AG09319 (cell line): ENCODE measurements at places on chromosomes 2 and 18.

GRCh38 chr2:214549946-214550345 lies 139.1 kb downstream of the VWC2L start:
- DNase-seq: no peak

DNA sequence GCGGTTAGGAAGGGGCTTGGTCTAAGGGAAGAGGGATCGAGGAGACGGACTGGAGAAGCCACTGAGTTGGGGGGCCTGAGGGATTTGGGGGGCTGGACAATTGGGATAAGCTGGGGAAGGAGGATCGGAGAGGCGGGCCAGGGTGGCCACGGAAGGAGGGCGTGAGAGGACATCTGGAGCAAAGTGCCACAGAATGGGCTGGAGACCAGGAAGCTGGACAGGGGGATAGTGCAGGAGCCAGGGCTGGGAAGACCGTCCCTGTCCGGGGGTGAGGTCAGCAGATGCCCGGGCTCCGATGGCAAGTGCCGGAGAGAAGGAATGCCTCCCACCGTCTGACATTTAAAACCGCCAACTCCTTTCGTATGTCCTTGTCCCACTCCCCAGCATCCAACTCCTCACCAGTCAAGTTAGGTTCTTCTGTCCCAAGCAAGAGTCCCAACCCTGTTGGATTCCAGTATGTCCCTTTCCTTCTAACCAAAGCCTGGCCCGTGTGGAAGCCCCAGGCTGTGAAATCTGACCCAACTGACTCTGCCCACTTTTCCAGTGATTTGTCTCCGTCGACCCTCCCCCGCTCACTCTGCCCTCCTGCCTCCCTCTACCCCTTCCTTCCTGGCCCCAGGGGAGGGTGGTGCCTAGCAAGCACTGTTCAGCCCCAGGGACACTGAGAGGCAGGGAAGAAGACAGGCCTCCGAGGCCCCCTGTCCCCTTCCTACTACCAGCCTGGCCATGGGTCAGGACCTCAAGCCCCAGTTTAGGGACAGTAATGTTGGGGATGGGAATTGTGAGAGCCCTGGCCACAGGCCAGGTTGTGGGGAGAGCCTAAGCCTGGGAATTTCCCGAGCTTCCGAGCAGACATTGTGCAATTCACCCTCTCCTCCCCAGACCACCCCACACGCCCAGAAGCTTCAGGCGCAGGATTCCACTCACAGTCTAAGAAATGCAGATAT lies 31.5 kb upstream of the TMBIM1 start:
- no peak for DNase-seq

DNA sequence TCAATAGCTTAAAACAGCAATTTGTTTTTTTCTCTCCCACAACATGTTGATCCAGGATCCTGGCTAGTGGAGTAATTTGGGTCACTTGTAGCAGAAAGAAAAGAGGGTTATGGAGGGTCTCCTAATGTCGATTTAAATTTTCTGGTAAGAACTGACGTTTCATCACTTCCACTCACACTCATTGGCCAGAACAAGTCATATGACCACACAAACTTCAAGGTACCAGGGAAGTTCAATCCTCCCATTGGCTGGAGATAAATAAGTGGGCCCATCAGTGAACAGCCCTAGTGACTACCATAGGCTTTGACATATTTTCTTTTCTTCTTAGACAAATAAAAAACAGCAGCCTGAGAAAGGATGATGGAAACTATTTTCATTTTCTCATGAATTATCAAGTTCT lies 8.3 kb upstream of the TMEM131 start:
- no peak for DNase-seq

DNA sequence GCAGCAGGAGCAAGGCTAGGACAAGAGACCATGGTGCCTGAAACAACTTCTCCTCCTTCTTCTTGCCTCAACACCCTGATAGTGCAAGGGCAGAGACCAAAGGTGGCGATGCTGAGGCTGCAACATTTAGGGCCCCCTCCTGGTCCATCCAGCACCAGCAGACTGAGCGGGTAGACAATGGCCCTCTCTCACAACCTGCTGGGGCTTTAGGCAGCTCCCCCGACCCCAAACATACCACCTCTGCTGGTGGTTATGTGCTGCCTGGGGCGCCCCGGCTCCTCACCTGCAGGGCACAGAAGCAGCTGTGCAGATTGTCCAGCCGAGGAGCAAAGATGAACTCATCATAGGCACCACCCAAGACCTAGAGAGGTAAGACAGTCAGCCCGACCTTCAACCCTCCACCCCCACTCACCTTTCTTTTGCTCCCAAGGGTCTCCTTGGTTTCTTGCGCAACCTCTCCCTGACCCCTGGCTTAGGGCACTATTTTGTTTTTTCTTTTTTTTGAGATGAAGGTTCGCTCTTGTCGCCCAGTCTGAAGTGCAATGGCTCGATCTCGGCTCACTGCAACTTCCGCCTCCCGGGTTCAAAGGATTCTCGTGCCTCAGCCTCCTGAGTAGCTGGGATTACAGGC lies 3.5 kb downstream of the DNPEP start:
- DNase-seq: no peak

DNA sequence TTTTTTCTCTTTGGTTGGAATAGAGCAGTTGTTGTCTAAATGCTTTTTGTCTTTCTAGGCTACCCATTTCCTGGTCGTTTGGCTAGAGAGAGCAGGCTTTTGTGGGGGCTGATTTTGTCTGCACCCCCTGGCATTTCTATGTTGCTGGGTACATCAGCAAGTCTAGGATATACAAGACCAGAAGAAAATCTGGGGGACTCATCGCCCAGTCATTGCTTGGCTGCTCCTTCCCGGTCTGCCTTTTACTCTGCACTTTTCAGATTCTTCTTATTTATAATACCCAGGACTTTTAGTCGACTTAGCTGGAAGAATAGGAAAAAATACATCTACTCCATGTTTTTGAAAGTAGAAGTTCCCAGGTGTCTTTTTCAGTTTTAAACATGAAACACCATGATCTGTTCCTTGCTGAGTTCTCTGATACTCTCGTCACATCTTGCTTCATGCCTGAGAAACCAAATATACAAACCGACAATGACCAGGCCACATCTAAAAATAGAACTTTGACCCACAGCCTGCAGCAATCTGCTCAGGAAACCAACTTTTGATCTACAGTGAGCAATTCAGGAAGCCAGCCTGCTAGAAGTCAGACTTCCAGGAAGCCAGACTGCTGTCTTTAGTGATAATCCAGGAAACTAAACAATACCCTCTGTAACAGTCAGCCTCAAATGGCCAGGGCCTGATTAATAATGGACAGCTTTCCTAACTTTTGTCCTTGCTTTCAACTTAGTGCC lies 163.8 kb upstream of the MEX3C start:
- DNase-seq: no peak

DNA sequence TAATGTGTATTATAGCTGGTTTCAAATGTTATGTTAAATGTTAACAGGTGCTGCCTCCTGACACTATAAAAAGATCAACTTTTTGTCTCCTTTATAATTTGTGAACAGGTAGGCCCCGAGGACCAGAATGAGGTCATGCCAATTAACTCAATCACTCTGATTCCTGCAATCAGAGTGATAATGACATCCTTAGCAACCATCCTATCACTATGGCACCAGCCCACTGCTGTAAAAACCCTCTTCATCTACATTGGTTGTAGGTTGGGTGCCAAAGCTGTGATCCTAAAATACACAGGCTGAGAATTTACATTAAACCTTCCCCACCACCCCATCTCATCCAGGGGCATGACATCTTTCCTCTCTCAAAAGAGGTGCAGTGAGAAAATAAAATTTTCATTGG lies 103.5 kb downstream of the CPO start:
- no peak for DNase-seq

GRCh38 chr2:47941936-47942335 lies 35.6 kb upstream of the FBXO11 start:
- no peak for DNase-seq

GRCh38 chr18:13070460-13070859 lies 79.3 kb downstream of the CEP192 start:
- no peak for DNase-seq

GRCh38 chr18:31042406-31043181 lies at the start of gene DSC3:
Gene DSC3, minus strand, starts transcription at chr18:31042742. Its CDS starts 82 bp downstream, at chr18:31042660.
- no peak for DNase-seq

- DNase-seq: no peak
These were observed 26.4 kb downstream of the WDFY1 start for GRCh38 chr2:223918671-223919134.

GRCh38 chr2:169732583-169733358 lies 861 bp upstream of the KLHL23 start:
- DNase-seq: no peak

DNA sequence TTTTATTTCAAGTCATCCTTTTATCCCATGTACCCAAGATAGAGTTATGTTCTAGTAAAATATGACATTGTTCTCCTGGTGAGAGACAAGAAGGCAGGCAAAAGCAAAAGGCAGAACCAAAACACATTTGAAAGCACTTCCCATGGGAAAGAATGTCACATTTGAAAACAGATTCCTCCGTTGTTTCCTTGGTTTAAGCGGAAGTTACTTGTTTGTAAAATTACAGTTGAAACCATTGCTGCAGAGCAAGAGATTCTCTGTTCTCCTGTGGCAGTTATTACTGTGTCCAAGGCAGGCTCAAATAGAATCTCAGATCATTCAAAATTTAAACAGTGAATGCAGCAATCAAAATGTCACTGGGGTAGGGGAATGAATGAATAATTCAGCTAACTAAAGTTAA lies 149.6 kb downstream of the MTCL1 start:
- DNase-seq: no peak

- DNase-seq: no peak
These were observed 1378.1 kb upstream of the NXPH2 start for GRCh38 chr2:140158259-140158658.

DNA sequence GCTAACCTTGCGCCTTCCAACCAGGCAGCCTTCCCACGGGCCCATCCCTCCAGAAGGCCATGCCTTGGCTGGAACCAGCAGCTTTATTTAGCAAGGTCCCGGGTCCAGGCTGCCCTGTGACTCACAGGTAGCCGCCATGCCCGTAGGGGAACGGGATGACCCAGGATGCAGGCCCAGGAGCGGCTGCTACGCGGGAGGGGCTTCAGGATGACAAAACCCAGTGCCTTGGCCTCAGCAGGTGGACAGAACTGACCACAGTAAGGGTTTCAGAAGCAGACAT lies 63.3 kb downstream of the RTP5 start:
- no peak for DNase-seq

GRCh38 chr2:231068525-231069222 lies 12.0 kb downstream of the PSMD1 start:
- DNase-seq: no peak

DNA sequence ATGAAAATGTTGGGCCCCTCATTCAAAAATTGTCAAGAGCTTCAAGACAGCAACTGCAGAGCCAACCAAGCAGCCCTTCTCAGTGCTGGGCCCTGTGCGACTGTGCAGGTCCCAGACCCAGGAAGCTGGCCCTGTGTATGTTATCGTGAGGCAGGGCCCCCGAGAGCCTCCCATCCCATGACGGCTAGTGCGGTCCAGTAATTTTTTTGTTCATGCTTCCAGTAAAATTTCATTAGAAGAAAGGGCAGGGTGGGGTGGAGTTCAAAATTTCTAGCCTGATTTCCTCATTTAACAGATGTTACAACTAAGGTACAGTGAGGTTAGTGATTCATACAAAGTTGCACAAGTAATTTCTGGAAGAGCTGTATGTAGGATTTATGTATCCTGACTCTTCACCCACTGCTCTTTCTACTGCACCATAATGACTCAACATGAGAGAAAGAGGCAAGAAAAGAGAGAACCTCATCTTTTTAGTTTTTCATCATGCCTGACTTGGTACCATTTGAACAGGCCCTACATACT lies 105.5 kb downstream of the ZEB2 start:
- DNase-seq: peak; percentile 82

- DNase-seq: no peak
These were observed 60.9 kb downstream of the LDLRAD4 start for GRCh38 chr18:13279181-13280069.

- no peak for DNase-seq
These were observed 252.4 kb downstream of the GRB14 start for GRCh38 chr2:164368896-164369295.

DNA sequence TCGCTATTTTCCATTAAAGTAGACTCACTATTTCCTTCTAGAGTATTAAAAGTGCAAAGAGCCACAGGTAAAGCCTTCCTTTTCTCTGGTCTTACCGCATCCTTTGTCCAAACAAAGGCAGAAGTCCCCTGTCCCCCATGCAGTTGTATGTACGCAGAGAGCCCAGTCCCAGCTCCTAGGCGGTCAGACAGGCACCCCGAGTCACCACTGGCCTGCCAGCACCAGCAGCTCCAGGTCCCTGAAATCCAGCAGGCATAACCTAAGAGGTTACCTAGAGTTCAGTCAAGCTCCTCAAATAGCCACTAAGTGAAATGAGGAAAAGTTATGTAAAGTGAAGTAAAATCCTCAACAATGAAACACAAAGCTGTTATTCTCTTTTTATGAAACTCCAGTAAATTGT lies 60.4 kb upstream of the TWIST2 start:
- no peak for DNase-seq

DNA sequence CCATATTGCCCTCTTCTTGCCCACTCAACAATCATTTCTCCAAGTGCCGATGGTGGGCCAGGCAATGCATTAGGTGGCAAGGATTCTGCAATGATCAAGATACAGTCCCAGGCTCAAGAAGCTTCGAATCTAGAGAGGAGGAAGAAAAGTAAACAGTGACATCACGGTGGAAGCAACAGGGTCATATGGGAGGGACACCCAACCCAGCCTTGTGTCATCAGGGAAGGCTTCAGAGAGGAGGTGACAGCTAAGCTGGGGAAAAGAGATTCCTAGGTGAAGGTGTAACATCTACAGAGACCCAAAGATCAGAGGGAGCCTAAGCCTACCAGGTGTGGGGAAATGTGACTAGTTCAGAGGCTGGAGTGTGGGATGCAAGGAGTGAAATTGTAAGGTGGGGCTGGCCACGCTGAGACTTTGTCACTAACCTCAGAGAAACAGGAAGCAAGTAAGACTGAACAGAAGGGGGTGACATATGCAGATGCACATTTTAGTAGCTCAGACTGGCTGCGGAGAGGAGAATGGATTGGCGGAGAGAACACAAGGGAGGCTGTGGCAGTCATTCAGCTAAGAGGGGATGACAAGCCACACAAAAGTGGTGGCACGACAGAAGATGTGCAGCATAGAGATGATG lies 104.9 kb downstream of the ANKRD44 start:
- no peak for DNase-seq

DNA sequence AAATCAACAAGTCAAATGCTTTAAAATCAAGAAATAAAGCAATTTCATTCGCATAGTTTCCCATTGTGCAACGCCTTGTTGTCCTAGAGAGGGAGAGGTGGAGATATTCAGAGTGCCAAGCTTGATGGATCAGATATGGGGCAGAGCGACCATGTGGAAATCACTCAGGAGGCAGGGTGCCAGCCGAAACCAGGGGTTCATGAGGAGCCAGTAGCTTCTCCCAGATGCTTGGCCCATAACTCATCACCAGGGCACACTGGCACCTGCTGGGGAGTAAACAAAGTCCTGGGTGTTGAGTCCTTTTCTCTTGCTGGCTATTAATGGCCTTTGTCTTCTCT lies 53.0 kb upstream of the ASAP2 start:
- DNase-seq: no peak

- no peak for DNase-seq
These were observed 154.2 kb downstream of the FAM210A start for GRCh38 chr18:13572148-13572547.
